DMS79 (cell line): ENCODE measurements at places on chromosomes 3 and 15.

- no peak for DNase-seq
Measured at GRCh38 chr15:100343251-100343650, 1.5 kb upstream of the ADAMTS17 start.

- no peak for DNase-seq
Measured at GRCh38 chr3:59813148-59813538, 763.3 kb upstream of the CFAP20DC start.

DNA sequence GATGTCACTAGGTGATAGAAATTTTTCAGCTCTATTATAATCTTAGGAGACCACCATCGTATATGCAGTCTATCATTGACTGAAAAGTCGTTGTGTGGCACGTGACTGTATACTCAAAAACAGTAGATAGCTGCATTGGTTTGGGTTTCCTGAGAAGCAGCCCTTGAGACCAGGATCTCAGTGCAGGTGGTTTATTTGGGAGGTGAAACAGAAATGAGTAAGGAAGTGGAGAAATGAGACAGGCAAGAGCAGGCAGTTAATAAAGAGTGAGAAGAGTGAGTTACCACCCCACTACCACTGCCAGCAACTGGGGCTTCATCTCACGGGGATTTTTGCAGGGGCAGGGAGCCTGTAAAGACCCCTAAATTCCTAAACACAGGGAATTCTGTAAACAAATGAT is 221.0 kb downstream of the SHQ1 start:
- DNase-seq: no peak

DNA sequence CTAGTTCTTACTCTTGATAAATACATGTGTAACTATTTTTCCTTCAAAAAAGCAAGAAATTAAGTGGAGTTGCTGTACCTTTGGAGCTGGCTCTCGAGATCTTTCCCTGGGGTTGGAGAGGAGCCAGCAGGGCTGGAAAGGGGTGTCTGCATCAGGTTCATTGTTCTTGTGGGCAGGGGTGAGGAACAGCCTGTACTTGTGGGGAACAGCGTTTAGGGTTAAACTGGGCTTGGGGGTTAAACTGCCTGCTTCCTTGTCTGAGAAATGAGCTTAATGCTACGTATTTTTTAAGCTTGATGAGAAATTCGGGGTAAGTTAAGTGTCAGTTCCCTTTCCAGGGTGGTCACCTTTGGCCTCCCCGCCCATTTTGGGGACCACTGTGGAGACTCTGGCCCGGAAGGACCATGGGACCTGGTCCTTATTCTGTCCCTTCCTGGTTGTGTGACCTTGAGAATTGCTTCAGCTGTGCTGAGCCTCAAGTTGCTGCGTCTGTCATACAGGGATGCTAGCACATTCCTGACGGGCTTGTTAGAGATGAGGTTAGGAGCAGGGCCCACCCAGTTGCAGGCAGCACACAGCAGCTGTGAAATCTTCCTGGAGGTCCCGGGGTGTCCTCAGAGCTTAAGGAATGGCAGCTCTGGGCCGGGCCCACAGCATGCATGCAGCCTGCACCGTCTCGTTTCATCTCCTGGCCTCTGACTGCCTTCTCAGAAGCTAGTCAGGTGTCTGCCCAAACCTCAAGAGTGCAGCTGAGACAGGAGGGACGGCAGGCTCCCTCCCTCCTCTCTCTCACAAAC is 11.6 kb downstream of the H1-8 start:
- no peak for DNase-seq

DNA sequence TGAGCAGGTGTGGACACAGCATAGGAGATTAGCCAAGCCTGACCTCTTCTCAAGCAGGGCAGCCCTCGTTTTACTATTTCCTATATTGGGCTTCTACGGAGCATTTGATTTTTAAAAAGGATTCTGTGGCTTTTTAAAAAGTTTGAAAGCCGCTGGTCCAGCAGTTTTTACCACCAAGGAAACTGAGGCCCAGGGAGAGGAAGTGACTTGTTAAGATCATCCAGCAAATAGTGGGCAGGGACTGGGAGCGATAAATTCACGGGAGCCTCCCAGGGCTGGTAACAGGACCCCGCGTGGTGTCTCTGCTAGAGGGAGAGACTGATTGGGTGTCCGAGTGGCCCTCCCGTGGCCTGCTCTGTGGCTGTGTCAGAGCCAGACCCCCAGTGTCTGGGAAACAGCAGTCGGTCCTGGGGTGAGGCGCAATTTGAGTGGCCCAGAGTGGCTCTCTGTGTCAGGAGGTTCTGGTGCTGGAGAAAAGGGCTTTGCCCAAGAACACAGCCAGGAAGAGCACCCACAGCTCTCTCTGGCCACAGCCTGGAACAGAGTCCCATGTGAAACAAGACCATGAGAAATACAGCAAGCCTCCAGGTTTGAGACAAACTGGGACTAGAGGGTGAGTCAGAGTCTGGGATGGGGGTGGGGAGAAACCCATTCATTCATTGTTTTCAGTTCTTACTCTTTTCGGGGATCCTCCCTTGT is 4.2 kb downstream of the FURIN start:
- DNase-seq: no peak

DNA sequence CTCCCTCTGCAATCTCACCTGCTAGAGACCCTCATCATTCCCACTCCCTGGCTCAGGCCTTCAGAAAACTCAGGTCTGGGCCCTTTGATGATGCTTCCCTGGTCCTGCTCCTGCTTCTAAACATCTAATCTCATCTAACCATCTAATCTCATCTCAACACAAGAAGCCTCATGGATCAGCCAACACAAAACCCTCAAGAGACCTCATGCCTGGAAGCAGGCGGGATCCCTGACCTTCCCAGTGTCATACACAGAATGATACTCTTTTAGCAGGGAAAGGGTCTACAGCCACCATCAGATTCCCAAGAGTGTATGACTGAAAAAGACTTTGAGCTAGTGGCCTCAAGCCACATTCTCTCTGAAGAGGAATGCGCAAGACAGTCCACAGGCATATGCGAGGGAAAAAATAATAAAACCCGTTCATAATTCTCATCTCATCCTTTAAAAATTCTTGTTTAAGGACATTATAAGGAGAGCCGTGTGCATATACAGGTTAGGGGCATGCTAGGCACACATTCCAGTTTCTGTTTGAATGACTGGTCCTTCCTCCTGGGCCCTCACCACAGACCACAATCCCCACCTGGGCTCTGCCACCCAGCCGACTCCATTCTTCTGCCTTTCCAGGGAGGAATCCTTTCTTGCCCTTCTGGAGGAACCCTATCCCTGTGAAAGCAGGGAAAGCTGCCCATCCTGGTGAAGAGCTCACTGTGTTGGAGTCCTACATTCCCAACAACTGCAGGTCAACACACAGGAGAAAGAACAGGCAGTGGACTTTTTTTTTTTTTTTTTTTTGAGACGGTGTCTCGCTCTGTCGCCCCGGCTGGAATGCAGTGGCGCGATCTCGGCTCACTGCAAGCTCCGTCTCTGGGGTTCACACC is 2.2 kb downstream of the ZXDC start:
- DNase-seq: no peak

DNA sequence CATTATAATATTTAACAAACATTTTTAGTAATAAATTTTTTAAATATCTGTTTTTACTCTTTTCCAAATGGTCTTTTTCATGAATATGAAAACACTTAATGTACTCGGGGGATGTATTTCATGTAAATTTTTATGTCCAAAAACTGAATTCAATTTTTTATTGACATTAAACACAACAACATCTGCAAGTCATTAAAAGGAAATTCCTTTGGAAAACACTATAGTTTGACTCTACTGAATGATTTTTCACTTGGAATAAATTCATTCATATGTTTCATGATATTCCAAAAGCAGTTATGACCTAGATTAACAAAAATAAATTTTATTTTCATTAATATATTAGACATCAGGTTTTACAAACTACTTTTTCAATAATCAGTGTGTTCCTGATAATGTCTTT is 239.8 kb upstream of the AGTR1 start:
- DNase-seq: no peak

DNA sequence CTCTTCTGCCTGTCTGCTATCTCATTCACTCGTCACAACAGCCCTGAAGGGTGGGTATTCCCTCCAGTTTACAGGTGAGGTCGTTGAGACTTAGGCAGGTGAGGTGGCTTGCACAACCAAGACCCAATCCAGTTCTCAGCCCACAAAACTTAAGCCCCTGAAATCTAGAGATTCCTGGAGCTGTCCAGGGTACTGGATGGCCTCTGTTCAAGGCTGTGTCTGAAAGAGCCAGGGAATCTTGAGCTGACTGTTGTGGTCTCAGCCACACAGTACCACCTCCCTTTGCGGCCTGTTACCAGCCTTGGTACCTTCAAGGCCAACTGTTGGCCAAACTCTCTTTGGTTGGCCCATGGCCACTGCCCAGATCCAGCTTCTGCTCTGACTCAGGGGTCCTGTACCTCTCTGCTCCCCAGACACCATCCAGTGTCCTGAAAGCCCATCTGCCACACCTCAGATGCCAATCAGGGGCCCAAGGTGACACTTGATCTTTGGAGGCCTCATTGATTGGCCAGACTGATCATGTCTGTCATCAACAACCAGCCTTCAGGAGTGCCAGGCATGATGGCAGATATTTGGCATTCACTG is 10.9 kb upstream of the FAM107A start:
- no peak for DNase-seq

- no peak for DNase-seq
Measured at GRCh38 chr3:53828581-53828980, 17.6 kb downstream of the CHDH start.

DNA sequence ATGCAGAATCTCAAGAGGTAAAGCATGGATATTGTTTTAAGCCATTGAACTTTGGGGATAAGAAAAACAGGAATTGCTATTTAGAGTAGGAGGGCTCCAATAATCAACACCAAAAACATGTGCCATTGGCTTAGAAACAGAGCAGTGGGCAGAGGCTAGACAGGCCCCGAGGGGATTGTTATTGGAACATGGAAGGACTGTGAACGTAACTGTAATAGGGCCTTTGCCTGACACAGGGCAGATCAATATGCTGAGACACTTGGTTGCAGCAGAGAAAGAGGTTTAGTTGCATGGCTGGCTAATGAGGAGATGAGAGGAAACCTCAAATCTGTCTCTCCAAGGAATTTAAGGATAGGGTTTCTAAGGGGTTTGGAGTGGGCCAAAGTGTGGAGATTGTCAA is 36.9 kb upstream of the RAF1 start:
- DNase-seq: no peak

DNA sequence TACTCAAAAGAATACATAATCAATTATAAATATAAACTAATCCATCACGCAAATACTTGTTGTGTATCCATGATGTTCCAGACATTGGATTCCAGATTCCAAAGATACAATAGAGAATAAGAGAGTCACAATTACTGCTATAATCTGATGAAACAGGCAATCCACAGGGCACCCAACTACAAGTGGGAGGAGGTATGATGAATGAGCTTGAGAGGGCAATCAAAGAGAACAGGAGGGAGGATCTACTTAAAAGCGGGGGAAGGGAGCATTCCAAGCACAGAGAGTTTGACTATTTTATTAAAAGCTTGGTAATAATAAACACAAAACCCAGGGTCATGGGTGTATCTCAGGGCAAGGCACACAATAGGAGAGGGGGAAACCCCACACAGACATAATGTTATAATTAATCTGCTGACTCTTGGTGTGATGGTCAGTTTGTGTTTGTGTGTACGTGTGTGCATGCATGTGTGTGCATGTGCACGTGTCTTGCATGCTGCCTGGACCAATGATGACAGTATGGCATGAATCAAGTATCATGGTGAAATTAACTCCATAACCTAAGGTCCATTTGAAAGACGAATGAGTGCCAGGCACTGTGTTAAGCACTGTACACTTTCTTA is 325.4 kb upstream of the WNT5A start:
- DNase-seq: no peak

- no peak for DNase-seq
Measured at GRCh38 chr15:76342382-76343201, 6.0 kb downstream of the ISL2 start.

- DNase-seq: no peak
Measured at GRCh38 chr3:36964817-36965216, 20.0 kb upstream of the TRANK1 start.

- DNase-seq: no peak
Measured at GRCh38 chr3:103170651-103171050, 735.8 kb downstream of the ZPLD1 start.

GRCh38 chr3:72144773-72145505 is 360.0 kb upstream of the PROK2 start:
- DNase-seq: no peak

GRCh38 chr3:59808446-59808845 is 758.6 kb upstream of the CFAP20DC start:
- DNase-seq: no peak

GRCh38 chr3:164465172-164465571 is 613.1 kb downstream of the SI start:
- no peak for DNase-seq

- no peak for DNase-seq
Measured at GRCh38 chr3:195907684-195907933, 742 bp downstream of the TNK2 start.

- DNase-seq: no peak
Measured at GRCh38 chr3:62131620-62132019, 241.7 kb downstream of the FEZF2 start.

- DNase-seq: no peak
Measured at GRCh38 chr3:192366916-192367315, 360.4 kb downstream of the FGF12 start.

DNA sequence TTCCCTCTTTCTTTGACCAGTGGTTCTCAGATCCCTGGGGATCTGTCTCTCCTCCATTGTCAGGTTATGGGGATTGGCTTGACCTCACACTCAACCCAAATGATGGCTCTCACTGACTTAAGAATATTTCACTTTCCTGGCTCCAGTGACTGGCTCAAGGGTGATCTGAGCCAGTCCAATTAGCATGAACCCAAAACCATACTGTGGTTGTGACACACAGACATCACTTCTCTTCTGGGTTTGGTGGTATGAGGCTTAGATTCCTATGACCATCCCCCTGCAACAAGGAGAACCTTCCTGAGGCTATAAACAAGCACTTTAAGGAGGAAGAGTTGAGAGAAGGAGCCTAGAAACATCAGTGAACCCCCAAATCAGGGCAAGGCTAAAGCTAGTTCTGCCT is 85.8 kb downstream of the KCNAB1 start:
- DNase-seq: no peak

- DNase-seq: no peak
Measured at GRCh38 chr3:172694573-172695246, 16.2 kb downstream of the NCEH1 start.

DNA sequence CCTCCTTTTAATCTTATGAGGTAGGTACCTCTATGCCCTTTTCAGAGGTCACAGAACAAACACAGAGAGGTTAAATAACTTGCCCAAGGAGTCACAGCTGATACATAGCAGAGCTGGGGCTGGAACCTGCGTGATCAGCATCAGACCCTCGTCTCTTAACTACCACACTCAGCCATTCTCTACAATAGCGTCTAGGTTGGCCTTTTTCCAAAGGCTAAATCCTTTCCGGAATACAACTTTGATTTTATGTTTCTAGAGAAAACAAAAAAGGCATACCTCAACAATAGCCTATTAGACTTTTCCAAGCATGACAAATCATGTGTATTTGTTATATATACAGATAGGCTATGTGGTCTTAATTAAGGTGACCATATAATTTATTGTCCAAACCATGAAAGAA is 187.2 kb downstream of the RORA start:
- no peak for DNase-seq

GRCh38 chr3:188315553-188315952 is 161.6 kb downstream of the LPP start:
- DNase-seq: no peak
